ENCODE measurements at places on chromosomes 2 and 18.

DNA sequence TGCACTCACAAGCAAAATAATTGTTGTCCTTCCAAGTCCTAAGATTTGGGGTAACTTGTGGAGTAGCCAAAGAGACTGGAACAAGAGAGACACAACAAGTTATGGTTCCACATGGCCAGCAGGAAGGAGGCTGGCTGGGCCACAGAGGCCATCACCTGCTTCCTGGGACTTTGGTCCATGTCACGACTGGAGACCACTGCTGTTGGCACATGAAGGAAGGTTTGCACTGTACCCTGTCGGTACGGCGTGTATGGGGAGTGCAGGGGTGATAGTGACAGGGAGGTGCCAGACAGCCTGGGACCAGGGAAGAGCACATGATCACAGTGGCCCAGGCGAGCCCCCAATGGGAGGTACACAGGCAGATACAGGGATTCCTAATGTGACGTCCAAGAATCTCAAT is 15.5 kb downstream of the SLC66A2 start:
- no peak for DNase-seq

DNA sequence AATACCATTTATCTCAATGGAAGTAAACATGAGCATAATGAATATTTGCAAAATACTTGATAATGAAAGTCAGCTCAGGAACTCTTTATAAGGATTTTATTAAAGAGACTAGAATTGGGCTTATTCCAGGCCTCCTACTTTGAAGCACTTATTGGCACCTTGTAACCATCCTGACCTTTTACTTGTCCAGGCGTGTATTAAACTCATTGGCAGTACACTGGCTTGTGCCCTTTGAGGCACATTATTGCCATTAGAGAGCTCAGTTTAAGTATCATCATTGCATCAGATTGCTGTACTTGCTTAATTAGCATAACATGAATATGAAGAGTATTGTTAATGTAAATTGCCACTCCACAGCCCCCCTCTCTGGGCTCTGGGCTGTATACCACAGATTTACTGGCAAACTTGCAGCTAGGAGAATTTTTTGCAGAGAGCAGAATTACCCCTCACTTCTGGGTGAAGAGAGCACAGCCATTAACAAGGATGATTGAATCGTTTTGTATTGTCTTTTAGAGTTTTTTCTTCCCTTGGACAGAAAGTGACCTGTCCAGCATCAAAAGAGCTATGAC is 72.5 kb downstream of the XIRP2 start:
- DNase-seq, result no peak

DNA sequence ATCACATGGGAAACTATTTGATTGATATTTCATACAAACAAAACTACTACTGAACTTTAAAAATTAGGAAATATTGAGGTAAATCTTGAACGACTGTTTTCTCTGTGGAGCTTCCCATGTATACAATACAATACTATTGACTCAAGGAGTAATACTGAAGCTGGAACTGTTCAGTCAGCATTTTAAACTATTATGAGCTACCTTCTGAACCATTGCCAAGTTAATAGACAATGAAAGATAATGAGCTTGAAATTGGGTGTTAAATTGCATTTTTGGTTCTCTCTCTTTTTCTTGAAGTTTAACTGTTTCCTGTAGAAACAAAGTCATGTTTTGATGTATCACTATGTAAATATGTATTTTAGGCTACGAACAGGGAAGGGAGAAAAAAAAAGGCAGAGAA is 569.2 kb downstream of the ZEB2 start:
- DNase-seq, result no peak

DNA sequence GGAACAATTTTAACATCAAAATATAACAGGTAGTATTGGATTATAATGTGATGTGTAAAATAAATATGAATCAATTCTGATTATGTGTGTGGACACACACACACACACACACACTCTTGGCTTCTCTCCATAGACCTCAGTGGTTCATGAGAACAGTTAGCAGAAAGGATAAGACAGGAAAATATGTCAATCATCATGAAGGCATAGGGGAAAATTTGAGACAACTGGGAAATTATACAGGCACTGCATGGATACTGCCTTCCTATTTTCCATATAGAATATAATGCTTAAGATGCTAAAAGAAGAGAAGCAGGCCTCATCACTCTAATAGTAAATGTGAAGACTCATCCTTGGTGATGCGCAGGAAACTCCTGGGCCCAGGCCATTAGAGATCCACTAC is 884.5 kb downstream of the SUCLG1 start:
- DNase-seq, result no peak

Data from NCI-H1930 (cell line).